T-helper 17 cell (primary cell): ENCODE measurements at places on chromosomes 7 and 10.

- DNase-seq = no peak
Observed at GRCh38 chr7:30143748-30144251, 9.0 kb downstream of the MTURN start.

GRCh38 chr10:33302208-33302829 lies 32.1 kb downstream of the NRP1 start:
- DNase-seq = no peak

DNA sequence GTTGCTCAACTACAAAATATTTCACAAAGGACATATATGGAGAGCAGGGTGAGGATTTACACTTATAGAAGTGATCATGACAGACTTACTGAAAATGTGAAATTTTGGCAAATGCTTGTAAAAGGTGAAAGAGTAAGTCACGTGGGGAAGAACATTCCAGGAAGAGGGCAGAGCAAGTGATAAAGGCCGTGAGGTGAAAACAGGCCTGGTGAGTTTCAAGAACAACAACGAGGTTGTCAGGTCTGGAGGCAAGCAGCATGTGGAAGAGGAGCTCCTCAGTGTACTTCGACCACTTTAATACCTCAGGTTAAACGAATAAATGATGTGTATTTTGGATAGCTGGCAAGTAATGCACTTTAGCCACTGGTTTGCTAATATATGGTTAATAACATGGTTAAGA lies 706.7 kb downstream of the PCDH15 start:
- DNase-seq = no peak

DNA sequence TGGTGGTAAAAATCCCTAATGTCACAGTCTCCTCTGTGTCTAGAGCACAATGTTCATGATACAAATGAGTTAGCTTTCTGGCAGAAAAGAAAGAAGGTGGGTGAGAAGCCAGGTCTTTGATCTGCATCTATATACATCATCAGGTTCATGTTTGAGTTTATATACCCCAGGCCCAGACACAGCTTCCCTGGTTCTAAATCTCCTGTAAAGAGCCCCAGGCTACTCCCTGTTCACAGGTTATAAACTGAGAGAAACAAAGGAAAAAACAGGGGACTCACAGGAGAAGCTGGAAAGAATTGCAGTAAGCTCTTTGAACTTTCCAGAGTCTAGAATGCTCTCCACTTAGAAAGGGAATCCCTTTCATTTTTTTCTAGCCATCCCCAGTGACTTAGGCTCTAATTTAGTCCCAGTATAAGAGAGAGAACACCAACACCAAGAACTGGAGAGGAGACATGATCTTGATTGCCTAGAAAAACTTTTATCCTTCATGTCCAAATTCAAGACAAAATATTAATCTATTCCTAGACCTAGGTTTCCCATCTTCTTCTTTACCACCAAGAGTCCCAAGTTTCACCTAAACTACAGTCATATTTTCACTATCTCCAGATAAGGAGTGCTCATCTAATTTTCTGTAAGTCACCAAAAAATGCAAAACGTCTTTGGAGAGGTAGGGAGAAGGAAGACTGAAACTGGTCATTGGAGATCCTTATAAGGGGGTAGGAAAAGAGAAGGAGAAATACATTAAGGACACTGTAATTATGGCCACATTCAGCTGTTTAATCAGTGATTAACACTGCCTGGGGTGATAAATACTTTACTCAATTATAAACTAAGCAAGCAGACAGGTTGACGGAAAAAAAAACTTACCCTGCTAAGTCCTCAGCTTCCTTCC lies 469 bp downstream of the MSS51 start:
- DNase-seq = no peak

DNA sequence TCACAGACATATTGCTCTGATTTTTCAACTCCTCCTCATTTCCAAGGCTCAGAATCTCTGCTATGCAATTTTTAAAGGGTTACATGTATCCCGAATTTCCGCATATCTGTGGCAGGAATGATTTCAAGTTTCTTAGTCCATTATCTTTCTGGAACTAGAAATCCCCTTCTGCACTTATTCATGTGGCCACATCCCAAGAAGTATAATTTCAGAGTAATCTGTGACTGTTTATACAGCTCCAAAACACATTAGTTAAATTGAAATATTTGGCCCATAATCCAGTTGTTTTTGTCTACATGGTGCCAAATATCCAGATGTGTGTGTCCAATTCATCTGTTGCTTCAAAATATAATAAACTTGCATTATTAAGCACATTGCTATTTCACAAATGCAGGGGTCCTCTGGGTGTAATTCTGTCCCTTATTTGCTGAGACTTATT lies 271.2 kb downstream of the ARHGAP12 start:
- DNase-seq = no peak

- no peak for DNase-seq
Observed at GRCh38 chr10:16968416-16969041, 151.3 kb upstream of the RSU1 start.

GRCh38 chr10:16765509-16766375 lies 51.5 kb downstream of the RSU1 start:
- no peak for DNase-seq

- no peak for DNase-seq
Observed at GRCh38 chr7:19091550-19092200, 25.8 kb downstream of the TWIST1 start.

DNA sequence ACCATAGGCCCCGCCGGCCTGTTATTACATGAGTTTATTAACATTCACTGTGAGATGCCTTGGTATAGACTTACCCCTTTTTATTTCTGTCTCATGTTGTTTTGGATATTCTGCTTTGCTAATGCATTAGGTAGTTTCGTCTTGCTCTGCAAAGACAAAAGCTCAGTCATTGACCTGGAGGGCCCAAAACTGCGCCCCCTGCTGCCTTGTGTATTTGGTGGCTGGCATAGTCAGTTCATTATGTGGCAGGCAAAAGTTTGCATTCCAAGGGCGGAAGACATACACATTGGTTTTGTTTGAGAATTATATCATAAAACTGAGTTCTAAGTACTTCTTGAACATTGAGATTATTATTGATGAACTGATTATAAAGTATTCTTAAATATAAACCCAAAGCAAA lies 372.5 kb downstream of the SDK1 start:
- no peak for DNase-seq

DNA sequence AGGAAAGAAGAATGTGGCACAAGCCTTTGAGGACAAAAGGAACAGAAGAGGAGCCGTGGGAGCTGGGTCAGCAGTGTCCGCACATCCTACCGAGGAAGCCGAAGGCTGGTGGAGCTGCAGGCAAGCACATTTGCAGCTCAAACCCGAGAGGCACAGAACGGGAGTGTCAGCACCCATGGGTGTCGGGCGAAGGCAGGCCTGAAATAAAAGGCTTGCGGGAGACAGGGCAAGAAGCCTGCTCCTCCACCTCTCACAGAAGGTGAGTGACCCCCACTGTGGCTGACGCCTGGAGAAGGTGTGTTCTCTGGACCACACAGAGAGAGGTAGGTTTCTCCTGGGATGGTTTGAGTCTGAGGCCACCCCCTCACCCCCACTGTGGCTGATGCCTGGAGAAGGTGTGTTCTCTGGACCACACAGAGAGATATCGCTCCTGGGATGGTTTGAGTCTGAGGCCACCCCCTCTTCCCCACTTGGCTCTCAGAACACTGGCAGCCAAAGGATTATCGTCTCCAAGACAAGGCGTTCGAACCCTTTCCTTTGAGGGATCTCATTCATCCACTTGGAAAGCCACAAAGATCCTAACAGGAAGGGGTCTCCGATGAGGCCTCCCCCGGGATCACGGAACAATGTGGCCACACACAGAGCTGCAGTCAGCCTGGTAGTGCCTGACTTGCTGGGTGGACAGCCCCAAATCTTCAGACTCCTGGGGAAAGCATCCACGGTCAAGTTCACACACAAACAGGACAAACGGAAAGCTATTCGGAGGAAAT lies 21.6 kb upstream of the GTPBP4 start:
- no peak for DNase-seq

DNA sequence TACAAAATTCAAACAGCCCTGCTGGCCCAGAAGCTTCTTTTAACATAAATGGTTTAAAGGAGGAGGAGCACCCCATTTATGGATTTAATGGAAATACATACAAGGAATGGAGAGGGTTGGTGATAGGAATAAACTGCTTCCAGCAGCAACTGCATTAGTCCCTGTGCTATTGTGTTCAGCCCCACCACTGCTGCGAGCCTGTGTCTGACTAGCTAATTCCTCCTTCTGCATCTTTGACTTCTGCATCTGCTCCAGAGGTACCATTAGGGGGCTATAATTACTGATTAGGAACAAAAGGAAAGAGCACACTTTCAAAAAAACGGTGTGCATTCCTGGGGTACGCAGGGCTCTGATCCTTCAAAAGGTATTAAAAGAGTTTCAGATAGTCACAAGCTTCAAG lies 24.8 kb downstream of the CDCA7L start:
- DNase-seq = no peak

DNA sequence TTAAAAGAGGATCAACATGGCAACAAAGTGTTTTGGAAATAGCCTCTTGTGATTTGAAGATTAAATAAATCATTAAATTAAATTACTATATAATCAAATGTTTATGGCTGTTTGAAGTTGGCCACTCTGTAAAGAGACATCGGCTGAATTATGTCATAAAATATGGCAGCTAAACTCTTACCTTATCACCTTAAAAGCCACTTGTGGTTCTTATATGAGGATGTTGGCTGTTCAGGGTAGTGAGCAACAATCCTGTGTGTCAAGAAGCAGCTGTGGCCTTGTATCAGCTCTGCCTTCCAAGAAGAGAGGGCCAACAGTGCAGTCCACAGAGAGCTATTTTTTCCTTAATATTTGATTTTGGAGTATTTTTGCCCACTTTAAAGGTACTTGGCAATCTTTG lies 113.4 kb upstream of the CDK6 start:
- DNase-seq = no peak

DNA sequence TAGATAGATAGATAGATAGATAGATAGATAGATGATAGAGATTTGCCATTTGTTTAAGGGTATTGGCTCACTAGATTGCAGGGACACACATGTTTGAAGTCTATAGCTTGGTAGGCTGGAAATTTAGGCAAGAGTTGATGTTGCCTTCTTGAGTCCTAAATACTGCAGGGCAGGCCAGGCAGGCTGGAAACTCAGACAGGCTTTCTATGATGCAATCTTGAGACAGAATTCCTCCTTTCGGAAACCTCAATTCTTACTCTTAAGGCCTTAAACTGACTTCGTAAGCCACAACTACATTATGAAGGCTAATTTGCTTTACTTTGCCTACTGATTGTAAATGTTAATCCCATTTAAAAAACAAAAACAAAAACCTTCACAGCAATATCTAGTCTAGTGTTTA lies 322.9 kb upstream of the AKR1E2 start:
- no peak for DNase-seq

GRCh38 chr7:100065452-100066186 lies 15.9 kb downstream of the ZNF3 start:
- DNase-seq = no peak

DNA sequence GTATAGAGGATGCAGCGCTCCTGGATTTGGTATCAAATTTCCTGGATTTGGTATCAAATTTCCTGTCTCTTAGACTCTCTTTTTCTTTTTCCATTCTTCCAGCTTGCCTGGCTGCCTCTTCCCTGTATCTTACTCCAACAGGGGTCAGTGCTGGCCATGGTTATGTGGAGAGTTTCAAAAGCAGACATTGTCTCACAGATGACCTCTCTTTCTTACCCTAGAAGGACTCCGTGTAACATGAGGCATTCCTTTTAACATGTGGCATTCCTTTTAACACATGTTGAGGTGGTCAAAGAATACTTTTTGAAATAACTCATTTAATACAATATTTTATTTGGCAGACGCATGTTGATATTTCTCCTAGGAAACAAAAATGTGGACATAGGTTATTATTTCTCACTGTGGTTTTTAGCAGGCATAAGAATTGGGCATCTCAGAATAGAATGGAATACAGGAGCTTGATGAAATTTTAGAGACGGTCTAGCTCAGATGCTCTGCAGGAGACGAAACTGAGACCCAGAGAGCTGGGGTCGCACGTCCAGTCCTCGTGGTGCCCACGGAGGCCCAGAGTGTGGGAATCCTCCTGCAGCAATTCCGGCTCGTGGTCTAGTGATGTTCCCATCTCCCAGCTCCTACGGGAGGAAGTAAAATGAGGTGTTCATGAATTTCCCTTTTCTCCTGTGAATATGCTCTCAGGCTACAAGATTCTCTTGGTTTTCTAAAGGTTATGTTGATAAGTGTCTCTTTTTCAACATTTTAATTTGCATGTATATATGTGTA lies 59.6 kb upstream of the PITRM1 start:
- no peak for DNase-seq

DNA sequence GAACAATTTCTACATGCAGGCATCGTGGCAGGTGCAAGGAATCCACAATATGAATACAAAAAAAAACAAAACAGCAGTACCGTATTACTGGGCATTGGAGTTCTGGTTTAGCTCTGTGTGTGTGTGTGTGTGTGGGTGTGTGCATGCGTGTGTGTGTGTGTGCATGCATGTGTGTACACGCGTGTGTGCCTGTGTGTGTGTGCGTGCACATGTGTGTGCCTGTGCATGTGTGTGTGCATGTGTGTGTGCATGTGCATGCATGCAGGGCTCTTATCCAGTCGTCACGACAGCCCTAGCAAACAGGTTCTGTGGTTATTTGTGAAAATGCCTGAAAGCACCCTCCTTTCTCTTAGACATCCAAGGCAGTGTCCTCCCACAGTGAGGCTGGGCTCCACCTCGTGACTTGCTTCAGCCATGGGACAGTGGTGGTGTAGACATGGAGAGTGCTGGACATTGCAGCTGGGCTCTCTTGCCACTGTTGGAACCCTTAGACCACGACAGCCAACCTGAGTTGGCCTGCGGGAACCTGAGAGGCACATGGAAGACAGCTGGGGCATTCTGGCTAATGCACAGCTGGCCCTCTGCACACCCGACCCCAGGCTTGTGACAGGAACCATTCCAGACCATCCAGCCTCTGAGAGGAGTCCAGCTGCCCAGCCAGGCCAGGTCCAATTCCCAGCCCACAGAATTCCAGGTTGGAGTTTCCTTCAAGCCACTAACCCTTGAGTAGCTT lies 173.4 kb upstream of the SHH start:
- no peak for DNase-seq

DNA sequence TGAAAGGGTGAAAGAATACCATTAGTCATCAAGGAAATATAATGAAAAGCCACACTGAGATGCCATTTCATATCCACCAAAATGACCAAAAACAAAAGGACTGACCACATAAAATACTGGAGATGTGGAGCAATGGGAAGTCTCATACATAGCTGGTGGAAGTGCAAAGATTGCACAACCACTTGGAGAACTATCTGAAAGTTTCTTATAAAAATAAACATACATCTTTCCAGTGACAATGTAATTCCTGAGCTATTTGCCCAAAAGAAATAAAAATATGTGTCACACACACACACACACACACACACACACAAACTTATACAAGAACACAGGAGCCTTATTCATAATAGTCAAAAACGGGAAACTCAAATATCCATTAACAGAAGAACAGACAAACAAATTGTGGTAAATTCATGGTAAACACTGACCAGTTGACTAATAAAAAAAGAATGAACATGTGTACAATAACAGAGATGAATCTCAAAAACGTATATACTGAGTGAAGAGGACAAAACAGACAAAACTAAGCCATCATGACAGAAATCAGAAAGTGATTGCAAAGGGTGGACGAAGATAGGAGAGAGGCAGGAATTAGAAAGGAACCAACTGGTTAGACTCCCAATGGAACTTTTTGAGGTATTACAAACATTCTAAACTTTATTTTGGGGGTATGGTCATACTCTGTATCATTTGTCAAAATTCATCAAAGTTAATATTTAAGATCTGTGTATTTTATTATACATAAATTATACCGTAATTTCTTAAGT lies 21.5 kb downstream of the WASL start:
- DNase-seq = no peak
